ENCODE measurements at places on chromosomes 12 and 14.

DNA sequence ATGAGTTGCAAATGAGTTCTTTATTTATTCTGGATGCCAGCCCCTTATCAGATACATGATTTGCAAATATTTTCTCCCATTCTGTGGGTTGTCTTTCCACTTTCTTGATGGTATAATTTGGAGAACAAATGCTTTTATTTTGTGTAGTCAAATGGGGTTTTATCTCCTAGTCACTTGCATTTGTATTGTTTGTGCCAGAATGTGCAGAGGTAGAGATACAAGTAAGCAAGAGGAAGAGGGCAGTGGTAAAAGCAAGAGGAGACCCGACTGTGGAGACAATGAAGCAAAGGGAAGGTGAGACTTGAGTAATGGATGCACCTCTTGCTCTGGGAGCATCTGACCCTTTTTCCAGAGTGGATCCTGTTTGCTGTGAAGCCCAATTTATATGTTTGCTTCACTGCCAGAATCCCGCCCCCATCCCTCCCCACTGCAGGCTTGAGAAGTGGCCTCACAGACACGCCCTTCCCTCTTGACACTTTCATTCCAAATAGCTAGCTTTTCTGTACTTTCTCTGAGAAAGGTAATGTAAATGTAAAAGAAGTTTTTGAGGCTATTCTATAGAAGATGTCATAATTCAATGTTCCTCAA is 786 bp upstream of the PFKM start:
- no peak for DNase-seq

- no peak for DNase-seq
Measured at GRCh38 chr14:51954657-51955056, 34.7 kb upstream of the RTRAF start.

DNA sequence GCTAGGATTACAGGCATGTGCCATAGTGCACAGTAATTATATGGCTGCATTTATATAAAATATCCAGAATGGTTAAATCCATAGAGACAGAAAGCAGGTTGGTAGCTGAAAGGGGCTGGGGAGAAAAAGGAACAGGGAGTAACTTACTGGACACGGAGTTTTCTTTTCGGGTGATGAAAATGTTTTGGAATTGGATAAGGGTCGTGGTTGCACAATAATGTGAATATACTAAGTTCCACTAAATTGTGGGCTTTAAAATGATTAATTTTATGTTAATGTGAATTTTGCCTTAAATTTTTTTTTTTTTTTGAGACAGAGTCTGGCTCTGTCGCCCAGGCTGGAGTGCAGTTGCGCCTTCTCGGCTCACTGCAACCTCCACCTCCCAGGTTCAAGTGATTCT is 70.1 kb upstream of the BDKRB2 start:
- DNase-seq, result no peak

GRCh38 chr12:104761091-104761490 is 197.0 kb downstream of the SLC41A2 start:
- no peak for DNase-seq

DNA sequence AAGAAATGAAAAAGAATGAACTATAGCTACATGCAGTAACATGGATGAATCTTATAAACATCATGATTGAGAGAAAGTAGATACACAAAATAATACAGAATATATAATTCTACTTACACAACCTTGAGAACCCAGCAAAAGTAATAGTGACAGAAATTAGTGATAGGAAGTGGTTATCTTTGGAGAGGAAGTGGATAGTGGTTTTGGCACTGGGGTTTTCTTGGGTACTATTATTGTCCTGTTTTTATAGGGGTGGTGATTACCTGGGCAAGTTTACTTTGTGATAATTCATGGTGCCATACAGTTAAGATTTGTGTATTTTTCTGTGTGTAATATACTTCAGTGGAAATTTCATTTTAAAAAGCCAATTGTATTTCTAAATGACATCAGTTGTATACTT is 352.7 kb downstream of the AEBP2 start:
- no peak for DNase-seq

DNA sequence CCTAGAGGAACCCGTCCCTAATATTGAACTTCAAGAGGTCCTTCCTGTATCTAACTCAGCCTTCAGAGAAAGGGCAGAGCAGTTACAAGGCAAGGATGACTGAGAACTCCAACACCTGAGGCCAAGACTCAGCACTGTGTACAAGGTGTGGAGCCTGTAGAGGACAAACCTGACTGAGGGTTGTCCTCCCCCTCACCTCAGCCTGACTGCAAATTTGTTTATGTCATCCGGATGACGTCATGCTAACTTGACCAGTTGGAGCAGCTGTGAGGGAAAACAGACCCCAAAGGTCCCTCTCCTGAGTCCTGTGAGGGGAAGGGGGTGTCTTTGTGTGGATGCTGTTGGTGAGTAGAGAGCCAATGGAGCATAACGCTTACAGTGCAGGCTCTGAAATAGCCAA is 4.3 kb downstream of the CRACR2A start:
- no peak for DNase-seq

GRCh38 chr12:124411281-124411878 is 116.5 kb downstream of the RFLNA start:
- peak; percentile 82 for DNase-seq

- DNase-seq, result peak; percentile 54
Measured at GRCh38 chr12:12327802-12328201, 22.2 kb downstream of the MANSC1 start.
